ENCODE measurements at places on chromosomes 11 and 22.

- peak; percentile 65 for DNase-seq
Observed at GRCh38 chr22:28014211-28015045, 95.4 kb upstream of the PITPNB start.

GRCh38 chr11:42271306-42271705 is 811.9 kb upstream of the LRRC4C start:
- no peak for DNase-seq

DNA sequence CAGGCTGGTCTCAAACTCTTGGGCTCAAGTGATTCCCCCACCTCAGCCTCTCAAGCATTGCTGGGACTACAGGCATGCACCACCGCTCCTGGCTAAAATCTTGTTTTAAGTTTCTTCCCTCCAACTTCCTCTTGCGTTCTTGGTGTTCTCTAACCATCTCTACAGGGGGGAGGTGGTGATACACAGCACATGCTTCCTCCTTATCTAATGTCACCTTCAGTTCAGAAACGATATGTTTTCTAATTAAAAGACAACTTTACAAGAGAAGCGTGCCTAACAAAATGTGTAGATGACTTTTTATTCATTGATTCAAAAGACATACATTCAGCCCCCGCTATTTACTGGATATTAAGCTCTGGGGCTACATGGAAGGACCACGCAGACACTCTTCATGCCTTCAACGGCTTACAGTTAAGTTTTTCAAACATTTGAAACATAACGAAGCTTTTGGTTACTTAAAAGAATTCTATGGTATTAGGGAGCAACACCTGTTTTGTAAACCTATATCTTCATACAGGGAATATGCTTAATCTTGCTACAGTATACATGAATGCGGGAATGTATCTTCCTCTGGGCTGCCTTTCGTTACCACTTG is 933 bp upstream of the DLAT start:
- DNase-seq, result no peak

DNA sequence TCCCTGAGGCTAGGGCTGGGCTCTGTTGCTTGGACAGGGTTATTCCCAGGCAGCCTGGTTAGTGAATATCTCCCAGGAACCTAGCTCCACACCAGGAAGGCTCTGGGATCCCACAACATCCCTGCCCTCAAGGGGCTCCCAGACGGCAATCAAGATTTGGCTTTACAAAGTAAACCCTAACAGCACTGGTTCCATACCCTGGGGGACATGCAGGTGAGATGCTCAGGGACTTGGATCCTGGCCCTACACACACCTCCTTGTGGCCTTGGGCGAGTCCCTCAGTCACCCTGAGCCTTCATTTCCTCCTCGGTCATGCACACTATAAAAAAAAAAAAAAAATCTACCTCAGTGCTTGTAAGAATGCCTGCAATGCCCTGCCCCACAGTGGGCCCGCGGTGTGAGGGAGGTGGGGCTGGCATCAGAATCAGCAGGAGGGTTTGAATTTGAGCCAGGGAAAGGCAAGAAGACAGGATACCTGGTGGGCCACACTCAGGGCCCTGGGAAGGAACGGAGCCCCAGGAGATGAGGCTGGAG is 86.3 kb downstream of the MORC2 start:
- no peak for DNase-seq

DNA sequence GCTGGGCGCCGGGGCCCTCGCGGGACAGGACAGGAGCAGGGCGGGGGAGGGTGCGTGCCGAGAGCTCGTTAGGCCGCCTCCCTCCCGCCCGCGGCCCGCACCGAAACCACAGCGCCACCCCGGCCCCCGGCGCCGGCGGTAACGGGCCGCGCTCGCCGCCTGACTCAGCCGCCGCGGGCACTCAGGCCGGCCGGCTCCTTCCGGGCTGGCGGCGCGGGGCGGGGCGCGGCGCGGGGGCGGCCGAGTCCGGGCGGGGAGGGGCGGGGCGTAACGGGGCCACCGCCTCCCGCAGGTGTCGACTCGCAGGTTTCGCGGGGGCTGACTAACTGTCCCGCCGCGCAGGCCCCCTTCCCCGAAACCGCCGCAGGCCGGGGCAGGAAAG is at the start of gene AP5B1:
AP5B1 (minus strand) TSS at position 207 of the 382 bp plus-strand sequence. CDS start 385 bp downstream, outside the sequence.
- peak; percentile 63 for DNase-seq

DNA sequence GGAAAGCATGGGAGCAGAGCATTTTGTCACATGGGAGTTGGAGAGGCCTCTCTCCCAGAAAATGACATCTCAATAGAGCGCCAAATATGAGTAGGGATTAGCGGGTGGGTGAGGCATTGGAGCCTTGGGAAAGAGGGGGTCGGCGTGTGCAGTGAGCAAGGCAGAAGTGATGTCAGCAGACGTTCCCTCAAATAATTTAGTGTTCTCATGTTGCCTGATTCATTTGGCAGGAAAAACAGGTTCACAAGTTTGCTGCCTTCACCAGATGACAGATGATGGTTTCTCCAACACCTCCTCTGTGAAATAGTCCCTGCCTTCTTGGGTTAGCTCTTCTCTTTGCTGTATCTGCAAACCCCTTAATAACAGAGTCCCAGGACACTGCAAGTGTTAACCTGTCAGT is 118.5 kb upstream of the ARHGAP20 start:
- peak; percentile 83 for DNase-seq

- peak; percentile 11 for DNase-seq
Observed at GRCh38 chr11:120634706-120635105, 123.2 kb downstream of the GRIK4 start.

GRCh38 chr11:131889146-131889577 is 518.7 kb downstream of the NTM start:
- DNase-seq, result no peak

DNA sequence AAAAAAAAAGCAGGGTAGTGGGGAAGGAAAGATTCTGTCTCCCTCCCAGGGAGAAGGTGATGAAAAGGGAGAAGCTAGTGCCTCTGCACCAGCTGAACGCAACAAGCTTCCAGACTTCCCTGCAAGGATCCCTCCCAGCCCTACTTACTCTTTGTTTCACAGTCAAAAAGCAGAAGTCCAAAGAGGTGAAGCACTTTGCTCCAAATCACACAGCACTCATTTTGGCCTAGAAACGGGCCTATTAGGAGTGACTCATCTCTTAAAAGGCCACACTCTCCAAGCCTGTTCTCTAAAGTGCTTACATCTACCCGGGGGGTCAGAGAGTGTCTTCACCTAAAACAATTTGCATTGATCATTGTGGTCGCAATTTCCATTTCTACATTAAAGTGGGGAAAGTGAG is 17.7 kb upstream of the GRK3 start:
- DNase-seq, result no peak

DNA sequence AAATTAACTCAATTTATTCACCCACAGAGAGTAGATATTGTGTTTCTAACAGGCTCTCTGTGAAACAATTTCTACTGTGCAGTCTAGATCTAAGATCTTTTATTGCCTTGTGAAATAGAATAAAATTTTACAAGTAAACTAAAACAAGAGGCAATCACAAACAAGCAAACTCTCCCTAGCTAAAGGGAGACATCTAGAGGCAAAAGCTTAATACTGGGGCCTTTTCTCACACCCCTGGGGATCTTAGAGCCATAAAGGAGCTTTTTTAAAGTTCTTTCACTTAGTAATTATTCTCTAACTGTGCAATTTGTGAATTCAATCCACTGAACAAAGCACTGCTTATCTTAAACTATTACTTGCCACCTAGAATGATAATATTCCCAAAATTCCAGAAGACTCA is 19.7 kb downstream of the ALG9 start:
- no peak for DNase-seq

GRCh38 chr11:6601041-6601461 is 2.4 kb downstream of the RRP8 start:
- DNase-seq, result no peak

GRCh38 chr22:20111045-20111688 is 4.7 kb upstream of the RANBP1 start:
- peak; percentile 31 for DNase-seq

GRCh38 chr11:61567286-61568061 is 13.4 kb downstream of the SYT7 start:
- DNase-seq, result peak; percentile 48

GRCh38 chr11:5674391-5674790 is 10.5 kb downstream of the TRIM5 start:
- no peak for DNase-seq

DNA sequence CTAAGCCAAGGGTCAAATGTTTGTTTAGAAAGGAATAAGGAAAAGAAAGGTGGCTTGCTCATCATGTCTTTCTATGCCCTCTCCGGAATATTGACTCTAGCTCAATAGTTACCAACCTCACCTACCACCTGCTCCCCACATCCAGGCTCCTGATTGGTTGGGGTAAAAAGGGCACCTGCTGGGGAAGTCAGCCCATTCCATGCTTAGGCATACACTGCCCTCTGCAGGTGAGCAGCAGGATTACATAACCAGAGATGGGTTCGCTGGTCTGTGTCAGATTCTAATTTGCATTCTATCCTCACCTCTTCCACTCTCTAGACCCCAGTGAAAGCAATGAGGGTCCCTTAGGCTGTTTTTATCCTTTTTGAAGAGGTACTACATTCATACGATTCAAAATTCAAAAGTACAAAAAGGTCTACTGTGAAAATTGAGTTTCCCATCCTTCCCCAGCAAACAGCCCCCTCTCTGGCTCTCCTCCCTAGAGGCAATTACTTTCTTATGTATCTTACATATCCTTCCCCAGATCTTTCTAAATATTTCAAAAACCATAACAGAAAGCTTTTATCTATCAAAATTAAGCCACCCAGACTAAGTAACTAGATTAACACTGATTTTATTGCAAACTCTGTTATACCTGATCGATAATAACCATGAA is 98.0 kb upstream of the ASPHD2 start:
- DNase-seq, result peak; percentile 91

DNA sequence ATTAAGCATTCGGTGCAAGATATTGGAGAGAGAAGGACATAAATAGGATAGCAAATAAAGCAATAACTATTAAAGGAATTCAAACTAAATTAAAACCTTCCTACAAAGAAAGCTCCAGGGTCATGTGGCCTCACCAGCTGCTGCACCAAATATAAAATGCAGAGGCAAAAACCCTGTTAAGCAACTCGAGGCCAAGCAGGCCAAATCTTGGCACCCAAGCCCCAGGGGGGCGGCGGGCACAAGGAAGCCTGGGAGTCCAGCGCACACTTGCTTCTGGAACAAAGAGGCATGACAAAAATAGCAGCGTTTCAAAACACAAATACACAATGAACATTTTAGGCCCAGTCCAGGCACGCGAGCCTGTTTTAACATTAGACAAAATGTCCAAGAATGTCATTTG is 20.8 kb downstream of the KRTAP5-6 start:
- no peak for DNase-seq

DNA sequence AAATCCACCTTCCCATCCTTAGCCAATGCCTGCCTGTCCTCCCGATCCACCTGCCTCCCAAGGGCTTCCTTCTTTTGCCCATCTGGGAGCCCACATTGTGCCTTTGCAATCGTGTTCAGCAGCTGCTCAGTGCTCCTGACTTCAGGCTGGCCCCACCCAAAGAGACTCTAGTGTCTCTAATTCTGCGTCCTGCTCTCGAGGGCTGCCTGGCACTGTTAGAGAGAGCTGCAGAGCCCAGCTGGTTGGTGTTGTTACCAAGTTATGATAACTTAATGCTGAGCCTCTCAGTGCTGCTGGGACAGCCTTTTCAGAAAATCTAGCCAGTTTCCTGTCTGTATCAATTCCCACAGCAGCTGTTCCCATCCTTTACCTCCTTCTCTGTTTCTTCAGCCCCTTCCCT is 69.1 kb downstream of the MICAL2 start:
- DNase-seq, result peak; percentile 70

DNA sequence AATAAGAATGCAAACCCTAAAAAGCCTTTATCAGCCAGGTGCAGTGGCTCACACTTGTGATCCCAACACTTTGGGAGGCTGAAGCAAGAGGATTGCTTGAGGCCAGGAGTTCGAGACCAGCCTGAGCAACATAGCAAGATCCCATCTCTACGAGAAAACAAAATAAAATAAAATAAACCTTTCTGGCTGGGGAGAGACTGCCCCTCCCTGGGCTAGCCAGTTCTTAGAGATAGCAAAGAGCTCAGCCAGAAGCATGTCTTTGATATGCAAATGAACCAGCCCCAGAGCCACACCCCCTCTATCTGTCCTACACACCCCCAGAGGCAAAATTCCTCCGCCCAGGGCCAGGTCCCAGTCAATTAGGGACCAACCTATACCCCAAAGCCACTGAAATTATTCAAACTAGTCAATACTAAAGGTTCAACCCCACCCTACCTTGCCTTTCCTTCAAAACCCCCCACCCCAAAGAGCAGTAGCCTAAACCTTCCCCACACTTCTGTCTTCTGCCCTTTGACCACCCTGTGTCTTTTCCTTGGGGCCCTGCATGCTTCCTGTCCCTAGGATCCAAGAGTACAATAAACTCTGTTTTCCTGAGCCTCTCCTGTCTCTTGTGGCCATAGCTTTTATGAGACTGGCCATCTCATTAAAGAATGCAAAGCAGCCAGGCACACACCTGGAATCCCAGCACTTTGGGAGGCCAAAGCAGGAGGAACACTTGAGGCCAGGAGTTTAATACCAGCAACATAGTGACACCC is 37.3 kb upstream of the CXCR5 start:
- DNase-seq, result no peak

DNA sequence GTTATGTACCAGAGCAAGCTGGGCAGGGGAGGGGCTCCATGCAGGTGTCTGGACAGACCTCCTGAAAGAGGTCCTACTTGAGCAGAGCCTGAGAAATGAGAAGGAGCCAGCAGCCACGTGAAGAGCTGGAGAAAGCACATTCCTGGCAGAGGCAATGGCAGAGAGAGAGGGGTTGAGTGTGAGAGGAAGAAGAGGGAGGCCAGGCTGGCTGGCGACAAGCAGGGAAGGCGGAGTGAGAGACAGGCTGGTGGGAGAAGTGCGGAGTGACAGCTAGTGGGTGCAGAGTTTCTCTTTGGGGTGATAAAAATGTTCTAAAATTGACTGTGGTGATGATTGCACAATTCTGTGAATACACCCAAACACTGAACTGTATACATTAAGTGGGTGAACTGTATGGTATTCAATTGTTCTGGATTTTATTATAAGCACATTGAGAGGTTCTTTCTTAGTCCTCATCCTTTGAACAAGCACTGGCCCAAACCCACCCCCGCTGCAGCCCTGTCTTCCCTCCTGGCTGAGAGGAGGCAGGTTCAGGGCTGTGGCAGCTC is 29.4 kb downstream of the RPL27A start:
- no peak for DNase-seq

DNA sequence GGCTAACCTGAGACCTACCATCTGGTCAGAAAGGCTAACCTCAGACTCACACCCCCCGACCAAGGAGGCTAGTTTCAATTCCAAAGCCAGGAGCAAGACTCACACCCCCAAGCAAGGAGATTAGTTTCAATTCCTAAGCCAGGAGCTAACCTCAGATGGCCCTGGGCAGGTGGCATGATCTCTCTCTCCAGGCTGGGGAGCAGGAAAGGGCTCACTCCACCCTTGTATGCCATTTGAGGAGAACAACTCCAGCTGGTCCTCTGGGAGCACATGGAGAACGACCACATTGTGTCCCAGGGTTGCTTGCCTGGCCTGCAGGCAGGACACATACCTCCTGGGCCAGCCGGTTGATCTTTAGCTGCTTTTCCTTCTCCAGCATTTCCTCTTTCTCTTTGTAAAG is 32.6 kb downstream of the USH1C start:
- no peak for DNase-seq

- DNase-seq, result no peak
Observed at GRCh38 chr11:117706322-117706814, 90.6 kb downstream of the DSCAML1 start.
